HFFc6 (cell line): ENCODE measurements at places on chromosomes 12 and 14. TPM values are rescaled to one million over a fixed set of nuclear protein-coding genes. Genes with fewer than 3 reads are reported as not detected.

RNASE13 gene
- total RNA-seq = not detected in 3 replicates

YARS2 gene
- 14.6 and 15.4 TPM in 2 replicates for total RNA-seq

IFNG-AS1 gene
- total RNA-seq = not detected in 3 replicates

CCDC184 gene
- total RNA-seq = 0.45 to 0.74 TPM (median 0.71 TPM) in 3 replicates

CACNA1C gene
- 6.8 to 11.5 TPM (median 8.8 TPM) in 3 replicates for total RNA-seq

PLD4 gene
- 0.05 to 0.16 TPM in 2 of 3 replicates, not detected in the other for total RNA-seq

SLC24A4 gene
- not detected in 3 replicates for total RNA-seq

ARMH4 gene
- total RNA-seq = 2.6 to 6.8 TPM (median 4.8 TPM) in 3 replicates

PAN2 gene
- total RNA-seq = 5.7 and 16.7 TPM in 2 replicates

MORN3 gene
- 0.14 to 0.24 TPM (median 0.15 TPM) in 3 replicates for total RNA-seq

CLEC14A gene
- total RNA-seq = 0.12 to 0.15 TPM in 2 of 3 replicates, not detected in the other

PTCSC3 gene
- total RNA-seq = not detected in 3 replicates

TC2N gene
- 0.10 to 0.27 TPM (median 0.18 TPM) in 3 replicates for total RNA-seq
